ENCODE measurements at places on chromosomes 4 and X.
A peak's percentile ranks its signal among the peaks of the same experiment; 100 is the strongest.

DNA sequence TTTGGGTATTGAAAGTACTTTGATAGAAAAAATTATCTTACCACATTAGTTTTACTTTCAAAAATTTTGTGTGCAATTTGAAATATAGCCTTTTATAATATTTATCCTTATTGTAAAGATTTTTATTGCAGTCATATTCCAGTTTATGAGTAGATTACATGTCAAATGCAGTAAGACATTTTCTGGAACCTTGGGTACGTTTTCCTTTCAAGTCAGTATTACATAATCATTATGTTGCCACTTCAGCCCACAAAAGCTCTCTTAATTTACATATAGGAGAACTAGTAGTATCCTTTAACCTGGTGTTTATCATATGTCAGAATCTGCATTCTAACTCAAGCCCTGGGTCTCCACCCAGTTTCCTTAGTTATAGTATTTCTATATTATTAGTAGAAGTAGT, 98.5 kb downstream of the CENPC start:
- peaks cover 28% of the 10 kb centered on the region for H3K36me3 ChIP-seq
- no peaks in the 10 kb centered on the region for H3K4me1 ChIP-seq
- H3K4me3 ChIP-seq = no peak overlapping the region
- no peaks in the 10 kb centered on the region for H3K27me3 ChIP-seq

DNA sequence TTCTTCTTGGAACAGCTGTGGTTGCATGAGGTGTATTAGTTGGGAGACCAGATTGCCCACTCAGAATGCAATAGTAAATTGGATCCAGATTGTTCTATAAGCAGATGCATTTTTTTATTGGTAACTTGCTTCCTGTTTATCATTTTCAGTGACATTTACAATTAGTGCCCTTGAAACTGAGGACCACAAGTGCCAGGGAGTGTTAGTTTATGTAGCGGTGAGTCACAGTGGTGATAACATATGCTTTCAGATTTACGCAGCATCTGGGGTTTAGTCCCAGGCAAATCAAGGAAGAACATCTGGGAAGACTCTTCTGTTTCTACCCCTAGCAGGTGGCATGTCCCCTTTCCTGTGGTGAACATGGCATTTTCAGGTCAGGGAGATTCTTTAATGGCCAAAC, 24.1 kb downstream of the FRMPD4 start:
- DNase-seq = no peak
- no peaks in the 10 kb centered on the region for H3K4me1 ChIP-seq
- H3K27me3 ChIP-seq = peaks cover 10% of the 10 kb centered on the region
- no peak overlapping the region for H3K27ac ChIP-seq
- no peaks in the 10 kb centered on the region for H3K36me3 ChIP-seq

GRCh38 chr4:109206620-109207019, 95.8 kb downstream of the COL25A1 start:
- no peak overlapping the region for H3K4me3 ChIP-seq
- H3K27me3 ChIP-seq = peaks cover 4% of the 10 kb centered on the region
- no peaks in the 10 kb centered on the region for H3K36me3 ChIP-seq
- H3K4me1 ChIP-seq = no peaks in the 10 kb centered on the region
- no peak overlapping the region for H3K27ac ChIP-seq

- no peaks in the 10 kb centered on the region for H3K36me3 ChIP-seq
- peak overlapping the region; percentile 85 for H3K27ac ChIP-seq
- peak overlapping the region; percentile 1 for H3K4me3 ChIP-seq
- peaks cover 23% of the 10 kb centered on the region for H3K4me1 ChIP-seq
- no peaks in the 10 kb centered on the region for H3K27me3 ChIP-seq
Measured at GRCh38 chr4:80875642-80876041, 154.9 kb upstream of the BMP3 start.

DNA sequence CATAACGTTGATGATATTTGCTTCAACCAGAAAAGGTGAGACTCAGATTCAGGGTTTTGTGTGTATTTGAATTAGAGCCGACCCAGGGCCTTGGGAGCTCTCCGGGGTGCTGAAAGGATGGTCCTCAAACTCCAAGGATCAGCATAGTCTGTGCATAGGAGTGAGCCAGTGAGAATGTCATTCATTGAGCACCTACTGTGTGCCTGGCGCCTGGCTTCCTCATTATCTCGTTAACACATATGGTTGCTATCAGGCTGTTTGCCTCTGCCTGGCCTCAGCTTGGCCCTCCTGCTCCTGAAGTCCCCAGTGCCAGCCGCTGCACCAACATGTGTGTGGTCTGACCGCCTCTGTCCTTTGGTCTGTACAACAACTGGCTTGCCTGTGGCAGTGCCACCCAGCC, 25.1 kb upstream of the JAKMIP1 start:
- no peak for DNase-seq
- H3K27me3 ChIP-seq = peaks cover 72% of the 10 kb centered on the region
- H3K4me3 ChIP-seq = no peak overlapping the region
- no peaks in the 10 kb centered on the region for H3K4me1 ChIP-seq

- H3K4me1 ChIP-seq = peaks cover 3% of the 10 kb centered on the region
- peaks cover 12% of the 10 kb centered on the region for H3K36me3 ChIP-seq
- no peak for DNase-seq
- no peaks in the 10 kb centered on the region for H3K27me3 ChIP-seq
Measured at GRCh38 chr4:105305019-105305836, 158.6 kb downstream of the TET2 start.

DNA sequence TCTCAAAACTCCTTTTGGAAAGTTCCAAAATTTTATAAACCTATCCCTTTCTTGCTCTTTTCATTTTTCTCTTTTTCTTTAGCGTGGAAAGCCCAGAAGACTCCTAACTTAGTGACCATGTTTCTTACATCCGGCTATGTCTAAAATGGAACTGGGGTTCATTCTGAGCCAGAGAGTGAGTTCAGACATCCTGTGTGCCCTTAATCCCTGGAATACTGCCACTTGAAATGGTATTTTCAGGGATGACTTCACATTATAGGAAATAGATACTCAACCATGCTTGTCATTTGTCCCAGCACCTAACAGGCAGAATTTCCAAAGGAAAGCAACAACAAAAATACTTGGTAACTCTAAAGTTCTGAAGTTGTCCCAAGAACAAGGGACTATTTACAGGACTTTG, 379.6 kb downstream of the ARHGAP24 start:
- peak overlapping the region; percentile 42 for H3K27ac ChIP-seq
- DNase-seq = no peak
- H3K36me3 ChIP-seq = peaks cover 18% of the 10 kb centered on the region
- peaks cover 15% of the 10 kb centered on the region for H3K4me1 ChIP-seq
- H3K4me3 ChIP-seq = no peak overlapping the region
- H3K27me3 ChIP-seq = no peaks in the 10 kb centered on the region

DNA sequence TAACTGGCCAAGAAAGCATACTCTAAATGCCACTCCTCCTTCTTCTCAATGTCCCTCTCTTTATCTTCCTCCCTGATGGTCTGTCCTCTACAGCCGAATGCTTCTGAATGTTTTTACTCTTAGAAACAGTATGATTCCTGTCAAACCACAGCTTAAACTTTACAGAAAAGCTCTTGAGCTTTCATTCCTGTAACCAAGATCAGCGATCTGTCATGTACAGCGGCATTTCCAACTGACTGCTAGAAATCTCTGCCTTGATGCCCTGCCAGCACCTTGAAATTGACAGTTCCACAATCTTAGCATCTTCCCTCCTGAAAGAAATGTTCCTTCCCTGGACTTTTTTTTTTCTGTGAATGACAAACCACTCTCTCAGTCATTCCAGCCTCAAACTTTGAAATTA, 11.5 kb upstream of the GATB start:
- no peaks in the 10 kb centered on the region for H3K4me1 ChIP-seq
- H3K36me3 ChIP-seq = peaks cover 16% of the 10 kb centered on the region
- no peak for DNase-seq
- no peak overlapping the region for H3K27ac ChIP-seq

GRCh38 chrX:118221270-118221669, 104.7 kb upstream of the KLHL13 start:
- no peaks in the 10 kb centered on the region for H3K4me1 ChIP-seq
- no peak for DNase-seq
- H3K27ac ChIP-seq = no peak overlapping the region
- no peak overlapping the region for H3K4me3 ChIP-seq
- no peaks in the 10 kb centered on the region for H3K36me3 ChIP-seq

GRCh38 chr4:6909970-6910339, 329 bp downstream of the TBC1D14 start:
- no peaks in the 10 kb centered on the region for H3K36me3 ChIP-seq
- H3K27me3 ChIP-seq = peaks cover 7% of the 10 kb centered on the region
- peak overlapping the region; percentile 82 for H3K27ac ChIP-seq
- DNase-seq = no peak
- peak overlapping the region; percentile 95 for H3K4me3 ChIP-seq

GRCh38 chr4:177103619-177104018, 206.1 kb upstream of the NEIL3 start:
- H3K4me1 ChIP-seq = no peaks in the 10 kb centered on the region
- no peak overlapping the region for H3K27ac ChIP-seq
- no peak overlapping the region for H3K4me3 ChIP-seq

DNA sequence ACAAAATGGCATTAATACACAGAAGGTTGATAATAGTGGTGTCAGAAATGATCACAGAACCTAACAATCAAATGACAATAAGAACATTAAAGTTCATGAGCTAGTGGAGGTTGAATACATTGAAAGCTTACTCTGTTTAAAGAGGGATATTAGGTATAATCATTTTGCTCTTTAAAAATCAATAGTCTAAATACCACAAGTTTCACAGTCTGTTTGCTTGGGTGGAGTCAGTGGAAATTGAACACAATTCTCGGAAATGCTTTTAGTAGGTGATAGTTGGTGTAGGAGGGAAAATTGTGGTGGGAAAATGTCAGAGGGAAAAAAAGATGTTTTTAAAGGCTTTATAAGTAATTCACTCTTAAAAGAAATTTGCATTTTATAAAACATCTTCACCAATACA, 197.1 kb downstream of the GLUD2 start:
- no peak overlapping the region for H3K4me3 ChIP-seq
- no peaks in the 10 kb centered on the region for H3K4me1 ChIP-seq
- no peaks in the 10 kb centered on the region for H3K36me3 ChIP-seq
- H3K27ac ChIP-seq = no peak overlapping the region
- H3K27me3 ChIP-seq = no peaks in the 10 kb centered on the region

- H3K36me3 ChIP-seq = peaks cover 4% of the 10 kb centered on the region
- no peak overlapping the region for H3K27ac ChIP-seq
- peaks cover 9% of the 10 kb centered on the region for H3K4me1 ChIP-seq
- peaks cover 6% of the 10 kb centered on the region for H3K27me3 ChIP-seq
- DNase-seq = no peak
Measured at GRCh38 chr4:76954489-76954888, 4.9 kb downstream of the SEPTIN11 start.

- H3K36me3 ChIP-seq = no peaks in the 10 kb centered on the region
- no peaks in the 10 kb centered on the region for H3K27me3 ChIP-seq
- H3K4me1 ChIP-seq = no peaks in the 10 kb centered on the region
- no peak for DNase-seq
Measured at GRCh38 chr4:88040707-88041106, 33.3 kb downstream of the PKD2 start.

GRCh38 chrX:54208531-54208930, 25.5 kb upstream of the FAM120C start:
- DNase-seq = no peak
- no peak overlapping the region for H3K4me3 ChIP-seq
- no peak overlapping the region for H3K27ac ChIP-seq
- peaks cover 4% of the 10 kb centered on the region for H3K36me3 ChIP-seq
- peaks cover 13% of the 10 kb centered on the region for H3K27me3 ChIP-seq

DNA sequence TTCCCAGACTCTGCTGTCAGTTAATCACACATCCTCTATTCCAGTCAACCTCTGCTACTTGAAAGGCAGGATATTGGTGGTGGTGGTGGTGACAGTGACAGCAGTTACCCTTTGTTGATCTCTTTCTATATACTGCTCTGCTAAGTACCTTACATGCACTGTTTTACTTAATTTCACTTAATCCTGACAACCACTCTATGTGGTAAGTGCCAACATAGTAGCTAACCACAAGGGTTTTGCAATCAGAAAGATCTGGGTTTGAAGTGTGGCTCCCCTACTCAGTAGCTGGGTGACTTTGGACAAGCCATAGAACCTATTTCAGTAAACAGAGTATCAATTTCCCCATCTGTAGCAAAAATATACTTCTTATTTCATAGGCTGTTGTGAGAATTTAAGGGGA, 24.2 kb upstream of the F9 start:
- peaks cover 4% of the 10 kb centered on the region for H3K27me3 ChIP-seq
- no peaks in the 10 kb centered on the region for H3K4me1 ChIP-seq
- no peak overlapping the region for H3K27ac ChIP-seq
- no peaks in the 10 kb centered on the region for H3K36me3 ChIP-seq
- H3K4me3 ChIP-seq = no peak overlapping the region

DNA sequence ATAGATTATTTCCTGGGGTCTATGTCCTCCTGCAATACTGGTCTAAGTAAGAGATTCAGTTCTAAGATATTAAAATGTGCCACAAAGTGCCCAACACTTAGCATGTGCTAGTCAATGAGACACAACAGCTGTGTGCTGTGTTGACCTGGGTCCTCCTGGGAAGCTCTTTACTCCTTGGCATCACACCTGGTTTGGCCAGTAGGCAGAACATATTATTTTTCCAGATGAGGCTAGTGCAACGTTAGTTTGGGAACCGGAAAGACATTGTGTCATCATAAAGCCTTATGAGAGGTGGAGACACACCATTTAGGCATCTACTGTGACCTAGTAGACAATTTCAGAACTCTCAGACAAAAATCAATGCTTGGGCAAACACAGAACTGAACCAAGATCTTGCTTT, 197.8 kb downstream of the MID1IP1 start:
- H3K36me3 ChIP-seq = no peaks in the 10 kb centered on the region
- no peak for DNase-seq
- H3K4me1 ChIP-seq = no peaks in the 10 kb centered on the region
- H3K27ac ChIP-seq = no peak overlapping the region
- H3K27me3 ChIP-seq = peaks cover 16% of the 10 kb centered on the region
- H3K4me3 ChIP-seq = no peak overlapping the region

DNA sequence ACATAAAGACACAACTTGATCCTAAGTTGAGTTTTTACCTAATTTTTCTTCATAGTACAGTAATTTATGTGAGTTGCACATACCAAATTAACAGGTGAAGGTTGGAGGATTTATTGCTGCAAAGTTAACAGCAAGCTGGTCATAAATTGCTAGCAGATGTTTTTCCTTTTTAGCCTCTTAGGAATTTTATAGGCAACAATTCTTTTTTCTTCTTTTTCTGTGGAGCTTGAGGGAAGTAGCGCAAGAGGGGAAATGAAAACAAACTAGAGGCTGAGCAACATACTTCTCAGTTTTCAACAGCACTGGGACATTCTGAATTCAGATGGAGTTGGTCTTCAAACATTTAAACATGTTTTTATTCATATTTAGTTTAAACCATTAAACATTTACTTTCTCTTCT, 63.7 kb upstream of the TLR2 start:
- no peak overlapping the region for H3K4me3 ChIP-seq
- peak overlapping the region; percentile 75 for H3K27ac ChIP-seq
- no peak for DNase-seq

- no peak for DNase-seq
- no peak overlapping the region for H3K27ac ChIP-seq
- H3K4me1 ChIP-seq = no peaks in the 10 kb centered on the region
Measured at GRCh38 chr4:7120341-7120740, 52.5 kb upstream of the GRPEL1 start.

GRCh38 chr4:3311489-3312171, 18.8 kb downstream of the RGS12 start:
- H3K36me3 ChIP-seq = no peaks in the 10 kb centered on the region
- no peaks in the 10 kb centered on the region for H3K4me1 ChIP-seq
- no peak overlapping the region for H3K4me3 ChIP-seq
- no peak overlapping the region for H3K27ac ChIP-seq

Data from naive B cell (primary cell).